ENCODE measurements at places on chromosomes 3 and 15.

GRCh38 chr15:99508852-99509251, 56.9 kb upstream of the MEF2A start:
- DNase-seq: no peak

GRCh38 chr15:89330881-89331595, 3.6 kb downstream of the POLG start:
- no peak for DNase-seq

GRCh38 chr15:63381301-63382204, at the start of gene CA12:
Gene CA12, minus strand, starts transcription at chr15:63381846. Its CDS starts 126 bp downstream, at chr15:63381720.
- peak; percentile 30 for DNase-seq

DNA sequence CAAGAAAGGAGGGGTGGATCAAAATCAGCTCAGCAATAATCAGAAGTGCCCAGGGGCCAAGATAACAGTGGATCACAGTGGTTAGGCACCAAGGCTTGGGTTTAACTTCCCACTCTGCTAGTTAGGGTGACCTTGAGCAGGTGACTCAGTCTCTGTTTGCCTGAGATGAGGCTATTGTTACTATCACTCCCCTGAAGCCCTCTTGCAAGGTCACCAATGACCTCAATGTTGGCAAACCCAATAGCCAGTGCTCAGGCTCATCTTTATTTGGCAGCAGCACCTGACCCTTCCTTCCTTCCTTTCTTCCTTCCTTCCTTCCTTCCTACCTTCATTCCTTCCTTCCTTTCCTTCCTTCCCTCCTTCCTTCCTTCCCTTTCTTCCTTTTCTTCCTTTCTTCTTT, 102.4 kb upstream of the HACD2 start:
- DNase-seq: no peak

DNA sequence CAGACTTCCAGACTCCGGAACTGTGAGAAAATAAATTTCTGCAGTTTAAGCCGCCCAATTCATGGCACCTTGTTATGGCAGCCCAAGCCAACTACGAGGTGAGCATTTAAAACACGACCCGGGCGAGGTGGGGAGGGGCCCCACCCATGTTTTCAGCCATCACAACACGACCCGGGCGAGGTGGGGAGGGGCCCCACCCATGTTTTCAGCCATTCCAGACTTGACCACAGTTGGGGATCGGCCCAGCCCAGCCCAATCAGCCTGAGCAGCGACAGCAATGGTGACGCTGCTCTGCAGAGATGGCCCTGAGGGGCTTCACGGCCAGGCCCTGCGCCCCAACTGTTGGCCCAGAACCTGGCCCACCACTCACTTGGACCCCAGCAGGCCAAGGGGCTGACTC, 93.1 kb downstream of the ATP10A start:
- no peak for DNase-seq

DNA sequence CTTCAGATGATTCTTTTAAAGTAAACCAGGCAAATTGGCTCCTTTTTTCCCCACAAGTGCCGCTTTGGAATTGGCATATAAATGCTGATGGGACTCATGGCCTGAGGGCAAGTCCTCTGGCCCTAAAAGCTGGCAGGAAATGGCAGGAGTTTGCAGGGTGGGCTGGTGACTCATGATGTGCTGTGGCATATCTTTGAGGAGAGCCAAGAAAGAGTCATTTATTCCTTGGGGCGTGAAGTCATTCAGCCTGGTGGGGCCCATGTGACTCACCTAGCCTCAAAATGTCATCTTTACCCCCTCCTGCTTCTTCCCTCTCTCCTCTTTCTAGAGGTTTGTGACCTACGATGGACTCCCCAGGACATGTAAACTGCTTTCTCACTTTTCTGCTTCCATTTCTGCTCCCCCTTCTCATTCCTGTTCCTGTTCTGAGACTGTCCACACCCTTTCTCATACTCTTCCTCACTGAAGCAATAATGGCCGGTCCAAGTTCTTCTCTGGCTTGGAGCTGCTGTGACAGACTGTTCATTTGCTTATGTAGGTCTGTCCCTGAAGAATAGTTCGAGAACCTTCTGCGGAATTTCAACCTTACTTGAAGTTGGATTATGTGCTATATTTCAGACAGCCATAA, 326.1 kb downstream of the SATB1 start:
- peak; percentile 90 for DNase-seq

GRCh38 chr3:20125897-20126296, 60.1 kb downstream of the SGO1 start:
- no peak for DNase-seq

- DNase-seq: peak; percentile 35
These were observed 1.5 kb downstream of the WHAMM start for GRCh38 chr15:82810890-82811426.

DNA sequence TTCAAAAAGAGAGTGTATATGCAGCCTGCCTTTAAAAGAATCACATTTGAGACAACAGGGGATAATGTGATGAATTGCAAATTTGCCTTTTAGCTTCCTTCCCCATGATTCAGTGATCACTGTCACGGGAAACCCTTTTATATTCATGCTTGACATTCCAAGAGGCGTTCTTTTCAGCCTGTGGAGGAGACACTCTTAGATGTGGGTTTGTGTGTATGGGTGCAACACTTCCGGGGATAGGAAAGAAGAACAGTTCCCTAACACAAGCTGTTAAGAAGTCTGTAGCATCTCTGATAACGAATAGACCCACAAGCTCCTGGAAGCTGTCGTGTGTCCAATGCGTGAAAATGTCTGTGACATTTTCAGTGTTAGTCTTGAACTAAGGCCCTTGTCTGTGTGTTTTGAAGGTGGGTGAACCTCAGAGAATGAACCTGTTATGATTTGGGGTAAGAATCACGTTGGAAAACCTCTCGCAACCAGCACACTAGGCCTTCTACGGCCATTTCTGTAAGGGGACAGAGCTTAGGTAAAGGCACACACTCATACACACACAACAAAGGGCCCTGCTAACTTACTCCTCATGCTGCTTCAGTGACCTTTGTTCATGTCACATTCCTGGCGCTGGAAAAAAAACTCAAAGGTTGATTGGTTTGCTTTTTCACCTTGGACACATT, 229.2 kb upstream of the ST8SIA2 start:
- DNase-seq: no peak

- peak; percentile 42 for DNase-seq
These were observed 123.1 kb downstream of the DMXL2 start for GRCh38 chr15:51499379-51499976.

DNA sequence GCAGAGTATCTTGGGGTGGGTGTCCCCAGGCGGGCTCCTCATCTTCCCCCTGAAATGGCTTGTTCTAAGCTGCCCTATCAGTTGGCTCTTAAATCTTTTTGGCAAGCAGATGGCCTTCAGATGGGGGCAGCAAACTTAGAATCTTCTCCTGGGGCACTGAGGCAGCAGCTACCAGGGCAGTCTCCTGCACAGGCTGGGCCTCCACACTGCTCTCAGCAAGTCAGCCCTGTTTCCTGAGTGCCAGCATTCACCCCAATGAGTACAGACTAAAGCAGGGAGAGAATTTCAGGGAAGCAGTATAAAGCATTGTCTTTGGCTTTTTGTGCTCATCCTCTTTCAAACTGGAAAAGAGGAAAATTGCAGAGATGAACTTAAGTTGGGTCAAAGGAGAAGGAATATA, 51.1 kb upstream of the APEH start:
- DNase-seq: no peak

DNA sequence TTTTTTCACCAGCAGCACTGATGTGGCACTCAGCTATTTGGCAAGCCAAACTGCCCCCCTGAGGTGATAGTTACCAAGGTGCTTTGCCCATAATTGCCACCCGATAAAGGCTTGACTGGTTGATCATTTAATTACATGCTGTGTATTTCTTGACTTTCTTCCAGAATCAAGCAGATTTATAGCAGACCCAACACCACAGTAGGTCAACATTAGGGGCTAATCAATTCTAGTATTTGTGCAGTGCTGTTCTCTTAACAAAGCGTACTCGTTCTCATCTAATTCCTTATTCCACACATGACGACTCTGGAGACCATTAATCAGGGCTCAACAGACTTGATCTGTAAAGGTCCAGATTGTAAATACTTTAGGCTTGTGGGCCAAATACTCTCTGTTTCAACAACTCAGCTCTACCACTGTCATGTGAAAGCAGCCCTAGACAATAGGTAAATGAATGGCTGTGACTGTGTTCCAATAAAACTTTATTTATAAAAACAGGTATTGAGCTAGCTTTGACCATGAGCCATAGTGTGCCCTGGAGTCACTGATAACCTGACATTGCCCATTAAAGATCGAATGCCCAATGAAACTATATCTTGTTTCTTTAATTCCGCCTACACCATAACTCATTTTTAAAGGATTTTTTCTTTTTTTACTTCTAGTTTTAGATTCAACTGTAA, 119.1 kb upstream of the TMC3 start:
- DNase-seq: no peak

- DNase-seq: no peak
These were observed 49.3 kb downstream of the MESD start for GRCh38 chr15:80940331-80940730.

DNA sequence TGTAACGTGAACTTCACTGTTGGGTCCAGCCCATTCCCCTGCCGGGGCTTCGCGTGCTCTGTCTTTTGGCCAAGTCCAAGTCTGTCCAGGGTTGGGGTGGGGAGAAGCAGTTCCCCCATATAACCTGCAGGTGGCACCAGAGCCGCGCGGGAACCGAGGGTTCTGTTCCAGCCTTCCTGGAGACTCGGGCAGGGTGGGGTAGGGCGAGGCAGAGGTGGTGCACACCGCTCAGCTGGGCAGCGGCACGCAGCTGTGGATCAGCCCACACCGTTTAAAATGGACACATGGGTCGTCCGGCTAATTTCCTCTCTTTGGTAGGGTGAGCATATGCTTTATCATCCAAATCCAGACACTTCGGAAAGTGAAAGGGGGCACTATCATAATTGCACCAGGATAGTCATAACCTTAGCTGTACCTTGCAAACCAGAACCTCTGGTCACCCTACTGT, 118.1 kb downstream of the TBC1D2B start:
- DNase-seq: peak; percentile 55

GRCh38 chr3:124883766-124884473, 3.2 kb downstream of the ITGB5 start:
- DNase-seq: no peak

GRCh38 chr3:123667784-123668183, 82.9 kb upstream of the HACD2 start:
- no peak for DNase-seq

DNA sequence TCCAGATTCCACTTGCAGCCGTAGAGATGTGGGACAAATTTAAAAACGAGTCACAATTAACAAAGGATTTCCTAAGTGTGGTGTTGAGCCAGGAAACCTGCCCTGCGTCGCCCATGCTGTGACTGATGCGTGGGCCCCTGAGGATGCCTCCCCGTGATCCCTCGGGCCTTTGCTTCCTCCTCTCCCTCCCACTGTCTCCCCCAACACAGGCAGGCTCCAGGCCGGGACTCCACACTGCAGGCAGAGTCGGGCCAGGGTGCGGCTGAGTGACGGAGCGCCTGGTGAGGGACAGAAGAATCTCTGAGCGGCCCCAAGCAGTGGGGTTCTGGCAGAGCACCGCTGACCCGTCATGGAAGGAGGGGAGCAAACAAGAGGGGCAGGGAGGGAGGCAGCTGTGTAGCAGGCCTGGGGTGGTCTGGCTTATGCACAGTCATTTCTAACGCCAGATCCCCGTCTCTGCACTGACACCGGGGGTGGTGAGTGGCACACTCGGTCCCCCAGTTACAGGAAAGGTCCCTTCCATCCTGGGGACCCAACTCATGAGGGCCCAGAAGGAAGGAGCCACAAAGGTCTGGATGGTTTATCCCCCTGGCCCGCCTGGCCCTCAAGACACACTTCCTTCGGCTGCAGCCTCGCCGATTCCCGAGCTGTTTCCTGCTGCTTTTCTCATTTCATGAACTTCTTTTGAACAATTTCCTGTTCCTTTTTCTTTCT, 91.0 kb downstream of the XXYLT1 start:
- DNase-seq: no peak

DNA sequence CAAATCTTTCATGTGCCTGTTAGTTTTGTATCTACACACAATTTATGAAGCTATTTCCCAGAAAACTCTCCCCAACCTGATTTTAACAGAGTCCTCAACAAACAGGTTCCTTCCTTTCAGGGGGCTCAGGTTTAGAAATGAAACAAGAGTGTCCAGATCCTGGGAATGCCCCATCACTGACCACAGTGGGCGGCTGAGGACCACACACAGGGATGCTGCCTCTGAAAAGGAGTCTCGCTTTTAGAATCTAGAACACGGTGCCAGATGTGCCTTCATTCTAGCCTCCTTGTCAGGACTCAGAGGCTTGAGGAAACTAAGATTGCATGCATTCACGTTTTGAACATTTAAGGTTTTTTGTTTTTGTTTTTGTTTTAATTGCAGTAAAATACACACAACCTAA, 115.0 kb downstream of the FOXB1 start:
- no peak for DNase-seq

DNA sequence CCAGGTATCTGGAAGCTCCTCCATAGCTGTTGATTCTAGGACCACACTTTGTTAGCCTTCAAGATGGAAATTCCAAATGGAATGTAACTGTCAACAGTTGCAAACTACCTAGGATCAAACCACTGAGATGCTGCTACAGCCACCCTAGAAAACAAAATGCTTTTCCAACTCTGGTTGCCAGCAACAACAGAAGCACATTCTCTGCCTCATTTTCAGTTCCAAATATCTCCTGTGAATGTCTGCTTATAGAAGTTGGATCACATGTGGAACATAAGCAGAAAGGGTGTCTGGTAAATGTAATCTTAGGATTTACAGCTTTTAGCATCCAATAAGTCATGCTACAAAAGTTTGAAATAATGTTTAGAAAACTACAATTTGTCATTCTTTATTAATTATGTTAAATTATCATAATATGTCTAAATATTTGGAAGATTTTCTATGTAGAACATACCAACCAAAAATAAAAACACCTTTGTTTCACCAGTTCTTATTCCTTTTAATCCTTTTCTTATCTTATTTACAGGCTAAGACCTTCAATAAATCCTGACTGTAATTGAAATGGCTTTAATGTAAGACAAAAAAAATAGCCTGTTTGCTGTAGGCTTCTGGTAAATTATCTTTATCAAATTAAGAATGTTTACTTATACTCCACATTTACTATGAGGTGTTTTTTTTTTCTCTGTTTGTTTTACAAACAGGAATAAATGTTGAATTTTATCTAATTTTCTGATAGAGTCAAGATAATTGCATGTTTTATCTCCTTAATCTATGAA, 687.1 kb downstream of the IGSF11 start:
- no peak for DNase-seq

DNA sequence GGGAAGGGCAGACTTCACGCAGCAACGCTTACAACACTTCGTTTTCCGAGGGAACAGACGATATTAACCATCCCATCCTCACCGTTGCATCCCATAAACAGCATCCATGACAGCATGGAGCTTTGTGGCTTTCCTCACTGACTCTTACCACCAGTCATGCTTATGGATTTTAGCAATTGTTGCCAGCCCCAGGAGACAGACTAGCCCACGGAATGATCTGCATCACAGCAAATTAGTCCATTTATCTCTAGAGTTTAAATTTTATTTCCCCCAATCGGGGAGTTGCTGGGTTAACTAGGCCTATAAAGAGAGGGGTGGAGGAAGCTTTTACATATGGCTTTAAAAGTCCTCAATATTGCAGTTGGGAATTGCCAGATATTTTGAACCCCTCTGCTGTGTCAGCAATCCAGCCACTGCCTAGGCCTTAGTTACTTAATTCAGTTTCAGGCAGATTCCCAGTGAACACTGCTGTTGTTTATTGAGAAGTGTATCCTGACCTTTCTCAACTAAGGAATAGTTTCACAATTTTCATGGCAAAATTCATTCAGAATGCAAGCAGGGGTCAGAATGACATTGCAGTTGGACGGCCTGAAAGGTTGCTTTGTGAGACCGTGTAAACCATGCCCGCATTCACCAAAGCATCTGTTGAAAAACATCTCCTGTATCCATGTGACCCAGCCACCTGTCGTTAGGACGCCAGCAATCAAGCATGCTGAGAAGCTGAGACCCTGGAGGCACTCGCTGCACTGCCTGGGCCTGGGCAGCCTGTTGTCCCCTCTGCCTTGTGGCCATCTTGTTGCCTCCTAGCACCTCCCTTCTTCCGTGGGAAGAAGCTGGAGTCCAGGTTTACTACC, 397.4 kb upstream of the TPM1 start:
- DNase-seq: no peak

All from ACHN (cell line).